ENCODE measurements at places on chromosomes 16 and 17.

- DNase-seq, result no peak
Observed at GRCh38 chr16:57752581-57753447, 17.2 kb downstream of the KATNB1 start.

GRCh38 chr16:88535191-88535856 is 34.9 kb upstream of the ZC3H18 start:
- DNase-seq, result no peak

GRCh38 chr17:50539762-50540559 is 7.0 kb upstream of the SPATA20 start:
- DNase-seq, result no peak

DNA sequence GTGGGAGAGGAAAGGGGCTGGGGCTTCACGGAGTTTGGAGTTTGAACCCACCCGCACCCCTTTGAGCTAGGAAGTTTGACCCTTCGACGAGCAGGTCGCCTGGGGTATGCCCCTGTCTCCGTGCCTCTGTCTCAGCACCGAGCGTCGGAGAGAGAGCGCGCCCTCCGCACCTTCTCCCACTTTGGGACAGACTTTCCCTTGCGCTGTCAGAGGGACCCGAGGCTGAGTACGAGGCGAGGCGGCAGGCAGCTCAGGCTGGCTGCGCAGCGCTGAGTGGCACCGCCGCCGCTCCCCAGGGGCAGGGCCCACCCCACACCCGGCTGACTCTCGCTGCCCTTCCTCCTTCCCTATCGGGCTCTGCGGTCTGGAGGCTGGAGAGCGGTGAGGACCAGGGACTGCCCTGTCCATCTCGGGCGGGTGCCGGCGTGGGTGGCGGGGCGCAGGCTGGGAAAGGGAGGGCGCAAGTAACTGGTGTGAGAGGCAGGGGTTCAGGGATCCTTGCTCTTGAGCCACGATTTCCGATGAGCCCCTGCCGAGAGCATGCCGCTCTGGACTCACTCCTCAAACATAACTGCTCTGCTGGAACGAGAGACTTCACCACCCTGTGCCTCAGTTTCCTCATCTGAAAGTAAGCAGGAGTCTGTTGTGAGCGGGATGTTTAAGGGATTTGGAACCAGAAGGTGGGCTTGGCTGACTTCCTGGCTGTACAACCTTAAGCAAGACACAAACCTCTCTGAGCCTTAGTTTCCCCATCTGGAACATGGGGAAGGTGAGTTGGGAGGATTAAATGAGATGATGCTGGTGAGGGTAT is 981 bp downstream of the BEAN1 start:
- no peak for DNase-seq

DNA sequence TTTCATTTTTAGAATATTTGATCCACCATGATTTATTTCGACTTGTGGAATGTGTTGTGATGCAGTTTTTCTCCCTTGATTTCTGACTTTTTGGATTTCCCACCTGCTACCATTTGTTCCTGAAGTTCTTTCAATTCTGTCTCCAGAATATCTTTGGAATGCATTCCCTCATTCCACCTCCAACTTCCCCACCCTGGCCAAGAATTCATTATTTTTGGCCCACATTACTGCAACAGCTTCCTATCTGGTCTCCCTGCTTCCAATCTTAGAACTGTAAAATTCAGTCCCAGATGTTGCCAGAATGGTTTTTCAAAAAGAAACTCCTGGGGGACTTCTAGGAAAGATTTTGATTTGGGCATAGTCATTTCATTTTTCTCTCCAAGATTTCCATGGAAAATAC is 182.3 kb upstream of the HS3ST4 start:
- DNase-seq, result no peak

Measured in amygdala (tissue), 56 donors.